Putamen (tissue), 1 donor: ENCODE measurements at places on chromosomes 7 and 10.

DNA sequence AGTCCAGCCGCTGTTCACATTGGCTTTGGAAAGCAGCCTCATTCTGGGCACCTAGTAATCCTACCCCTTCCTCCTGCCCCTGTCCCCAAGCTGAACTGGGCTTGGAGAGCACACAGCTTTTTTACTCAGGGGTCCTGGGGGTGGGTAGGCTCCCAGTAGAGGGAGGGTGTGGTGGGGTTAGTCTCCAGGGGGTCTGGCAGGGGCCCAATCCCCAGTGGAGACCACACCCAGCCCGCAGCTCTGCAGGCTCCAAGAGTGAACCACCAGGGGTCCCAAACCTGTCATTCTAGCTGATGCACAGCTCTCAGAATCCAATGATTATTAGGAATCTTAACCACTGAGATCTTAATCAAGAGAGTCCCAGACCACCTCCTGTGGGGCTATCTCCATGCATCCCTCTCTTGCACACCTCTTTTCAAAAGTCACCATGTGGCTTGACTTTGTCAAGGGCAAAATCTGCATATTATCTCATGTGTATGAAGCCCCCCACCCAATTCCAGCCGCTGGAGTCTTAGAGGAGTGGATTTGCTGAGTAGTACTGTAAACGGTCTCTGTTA, 2.7 kb downstream of the HOXA11 start:
- DNase-seq, result no peak

DNA sequence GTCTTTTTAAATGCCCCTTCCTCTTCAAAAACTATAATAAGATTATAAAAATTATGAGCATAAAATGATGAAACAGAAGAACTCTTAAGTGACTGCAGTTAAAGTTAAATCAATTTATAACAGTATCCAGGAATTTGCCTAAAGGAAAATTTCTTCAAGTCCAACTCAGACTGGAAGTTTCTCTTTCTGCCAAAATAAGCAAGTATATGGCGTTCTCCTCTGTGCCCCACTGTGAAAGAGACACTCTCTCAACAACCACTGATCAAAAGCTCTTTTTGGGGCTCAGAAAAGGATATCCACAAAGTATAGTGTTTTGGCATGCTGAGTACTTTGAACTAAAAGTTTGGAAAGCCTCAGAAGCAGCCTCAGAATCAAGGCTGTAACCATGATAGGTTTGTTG, 139.9 kb downstream of the SKIDA1 start:
- no peak for DNase-seq

GRCh38 chr10:49616421-49617101, 2.7 kb downstream of the CHAT start:
- no peak for DNase-seq

GRCh38 chr7:91827169-91827568, 53.3 kb downstream of the MTERF1 start:
- no peak for DNase-seq

- DNase-seq, result no peak
These were observed at the start of gene COL1A2 for GRCh38 chr7:94394437-94395140. Gene COL1A2, plus strand, starts transcription at chr7:94394895. Its CDS starts 137 bp downstream, at chr7:94395032.

DNA sequence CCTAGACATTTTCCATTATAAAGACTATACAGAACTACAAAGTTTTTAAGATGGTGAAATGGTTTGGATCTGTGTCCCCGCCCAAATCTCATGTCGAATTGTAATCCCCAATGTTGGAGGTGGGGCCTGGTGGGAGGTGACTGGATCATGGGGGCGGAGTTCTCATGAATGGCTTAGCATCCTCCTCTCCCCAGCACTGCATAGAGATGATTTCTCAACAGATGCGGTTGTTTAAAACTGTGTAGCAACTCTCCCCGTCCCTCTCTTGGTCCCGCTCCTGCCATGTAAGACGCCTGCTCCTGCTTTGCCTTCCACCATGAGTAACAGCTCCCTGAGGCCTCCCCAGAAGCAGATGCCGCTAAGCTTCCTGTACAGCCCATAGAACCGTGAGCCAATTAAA, 1.6 kb downstream of the FAM133B start:
- DNase-seq, result no peak

DNA sequence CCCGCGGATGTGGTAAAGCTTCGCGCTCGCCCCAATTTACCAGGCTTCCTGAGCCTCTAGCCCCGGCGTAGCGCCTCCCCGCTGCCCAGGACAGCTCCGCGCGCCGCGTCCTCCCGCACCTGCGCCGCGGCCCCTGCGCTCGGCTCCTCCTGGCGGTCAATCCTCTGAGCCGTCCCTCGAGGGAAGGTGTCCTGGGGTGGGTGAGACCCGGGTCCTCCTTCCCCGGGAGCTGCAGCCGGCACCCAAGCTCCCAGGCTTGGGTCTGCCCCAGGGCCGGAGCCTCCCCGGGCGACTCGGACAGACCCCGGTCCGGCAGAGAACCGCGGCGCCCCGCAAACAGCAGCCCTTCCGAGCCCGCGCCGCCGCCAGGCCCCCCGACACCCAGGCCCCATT, 512 bp downstream of the OSBPL3 start:
- DNase-seq, result no peak

DNA sequence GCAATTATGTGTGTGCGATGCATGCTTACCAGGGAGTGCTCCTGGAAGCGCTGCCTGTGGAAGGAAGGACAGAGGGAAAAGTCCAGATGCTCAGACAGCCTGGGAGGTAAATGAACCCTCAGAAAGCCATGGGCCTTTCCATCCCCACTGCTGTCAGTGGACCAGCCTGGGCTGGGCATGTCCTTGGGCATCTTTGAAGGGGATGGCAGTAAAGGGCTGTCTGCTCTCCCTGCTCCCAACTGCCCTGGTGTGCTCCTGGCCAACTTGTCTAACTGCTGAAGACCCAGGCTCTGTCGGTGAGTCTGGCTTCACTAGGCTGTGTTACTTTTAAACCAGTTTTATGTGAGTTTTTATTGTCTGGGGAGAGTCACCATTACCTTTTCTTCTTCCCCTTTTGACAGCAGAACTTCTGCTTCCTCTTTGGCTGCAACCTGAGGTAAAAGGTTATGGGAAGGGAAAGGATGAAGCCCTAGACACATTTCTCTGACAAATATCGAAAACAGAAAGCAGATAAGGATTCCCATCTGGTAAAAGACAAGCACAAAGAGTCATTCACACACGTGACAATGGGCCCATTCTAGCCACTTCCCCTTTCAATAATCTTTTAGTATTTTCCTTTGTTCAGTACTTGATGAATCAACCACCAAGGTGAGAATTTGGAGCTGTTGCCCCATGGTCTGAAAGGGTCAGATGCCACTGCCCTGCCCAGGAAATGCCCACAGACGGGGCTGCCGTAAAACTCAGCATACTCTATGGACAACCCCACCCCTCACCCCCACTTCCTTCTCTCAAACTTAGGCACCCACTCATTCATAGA, 27.6 kb upstream of the PIK3AP1 start:
- no peak for DNase-seq

DNA sequence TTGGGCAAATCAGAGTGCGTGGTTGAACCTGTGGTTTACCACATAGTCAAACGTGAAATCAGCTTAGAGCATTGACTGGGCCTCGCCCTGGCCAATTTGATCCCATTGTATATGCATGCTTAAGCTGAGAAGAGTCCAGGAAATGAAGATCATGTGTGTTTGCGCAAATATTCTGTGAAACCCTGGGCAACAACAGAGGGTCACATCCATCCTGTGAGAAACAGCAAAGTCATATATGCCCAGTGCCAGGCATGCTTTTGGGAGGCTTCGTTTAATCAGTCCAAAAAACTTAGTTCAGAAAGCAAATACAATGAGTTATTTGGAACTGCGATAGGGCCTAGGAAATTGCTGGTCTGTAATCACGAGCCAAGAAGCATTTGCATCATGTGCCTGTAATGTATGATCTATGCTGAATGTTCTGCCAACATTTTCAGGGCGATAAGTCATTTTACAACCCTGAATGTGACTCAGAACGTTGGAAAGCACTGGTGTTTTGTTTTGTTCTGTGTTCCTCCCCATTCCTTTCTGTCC, 412.1 kb upstream of the CELF2 start:
- DNase-seq, result no peak

DNA sequence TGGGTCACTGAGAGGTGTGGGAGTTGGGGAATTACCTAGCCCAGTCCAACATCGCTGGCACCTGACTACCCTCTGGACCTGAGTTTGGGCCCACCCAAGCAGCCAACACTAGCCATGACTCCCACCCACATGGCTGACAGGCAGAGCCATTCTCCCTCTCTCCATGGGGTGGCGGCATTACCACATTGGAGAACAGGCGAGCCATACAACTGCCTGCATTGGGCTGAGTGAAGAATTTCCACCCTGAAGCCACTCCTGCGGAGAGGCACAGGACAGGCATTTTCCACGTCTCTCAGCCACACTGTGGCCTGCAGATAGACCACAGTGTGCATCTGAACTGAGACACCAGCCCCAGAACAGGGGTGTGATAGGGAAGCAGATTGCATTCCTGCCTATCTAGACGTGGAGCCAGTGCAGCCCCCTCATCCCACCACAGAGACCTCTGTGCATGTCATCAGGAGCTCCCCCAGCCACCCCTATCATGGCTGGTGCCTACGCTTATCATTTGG, 58.2 kb upstream of the ANTXRL start:
- DNase-seq, result peak; percentile 60

DNA sequence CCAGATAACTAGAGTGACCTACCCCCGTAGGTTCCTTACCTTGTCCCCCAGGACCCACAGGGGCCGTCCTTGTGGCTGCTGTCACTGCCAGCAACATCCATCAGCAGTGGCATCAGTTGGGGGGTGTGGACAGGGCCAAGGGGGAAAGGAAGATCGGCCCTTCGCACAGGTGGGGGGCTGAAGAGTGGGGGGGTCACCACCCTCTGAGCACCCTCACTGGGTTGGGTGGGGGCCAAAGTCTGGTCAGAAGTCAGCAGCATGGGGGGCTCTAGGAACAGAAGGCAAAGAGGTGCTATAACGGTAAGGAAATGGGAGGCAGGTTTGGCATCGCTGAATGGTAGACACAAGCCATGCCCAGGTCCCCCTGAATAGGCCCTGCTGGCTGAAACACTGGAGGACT, 4.6 kb downstream of the NOBOX start:
- DNase-seq, result no peak

DNA sequence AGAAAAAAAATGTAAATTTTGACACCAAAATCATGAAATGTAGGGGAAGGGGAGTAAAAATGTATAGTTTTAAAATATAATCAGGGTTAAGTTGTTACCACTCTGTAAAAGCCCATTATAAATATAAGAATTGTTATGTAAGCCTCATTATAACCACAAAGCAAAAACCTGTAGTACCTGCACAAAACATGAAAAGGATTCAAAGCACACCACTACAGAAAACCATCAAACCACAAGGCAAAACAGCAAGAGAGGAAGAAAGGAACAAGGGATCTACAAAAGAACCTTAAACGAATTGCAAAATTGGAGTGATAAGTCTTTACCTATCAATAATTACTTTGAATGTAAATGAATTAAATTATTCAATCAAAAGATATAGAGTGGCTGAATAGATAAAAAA, 41.0 kb upstream of the CDK6 start:
- no peak for DNase-seq

- no peak for DNase-seq
These were observed 2.3 kb downstream of the PPIA start for GRCh38 chr7:44798649-44799305.

- no peak for DNase-seq
These were observed 44.7 kb upstream of the MTURN start for GRCh38 chr7:30090111-30090510.

GRCh38 chr10:117087521-117087920, 50.5 kb downstream of the VAX1 start:
- no peak for DNase-seq

DNA sequence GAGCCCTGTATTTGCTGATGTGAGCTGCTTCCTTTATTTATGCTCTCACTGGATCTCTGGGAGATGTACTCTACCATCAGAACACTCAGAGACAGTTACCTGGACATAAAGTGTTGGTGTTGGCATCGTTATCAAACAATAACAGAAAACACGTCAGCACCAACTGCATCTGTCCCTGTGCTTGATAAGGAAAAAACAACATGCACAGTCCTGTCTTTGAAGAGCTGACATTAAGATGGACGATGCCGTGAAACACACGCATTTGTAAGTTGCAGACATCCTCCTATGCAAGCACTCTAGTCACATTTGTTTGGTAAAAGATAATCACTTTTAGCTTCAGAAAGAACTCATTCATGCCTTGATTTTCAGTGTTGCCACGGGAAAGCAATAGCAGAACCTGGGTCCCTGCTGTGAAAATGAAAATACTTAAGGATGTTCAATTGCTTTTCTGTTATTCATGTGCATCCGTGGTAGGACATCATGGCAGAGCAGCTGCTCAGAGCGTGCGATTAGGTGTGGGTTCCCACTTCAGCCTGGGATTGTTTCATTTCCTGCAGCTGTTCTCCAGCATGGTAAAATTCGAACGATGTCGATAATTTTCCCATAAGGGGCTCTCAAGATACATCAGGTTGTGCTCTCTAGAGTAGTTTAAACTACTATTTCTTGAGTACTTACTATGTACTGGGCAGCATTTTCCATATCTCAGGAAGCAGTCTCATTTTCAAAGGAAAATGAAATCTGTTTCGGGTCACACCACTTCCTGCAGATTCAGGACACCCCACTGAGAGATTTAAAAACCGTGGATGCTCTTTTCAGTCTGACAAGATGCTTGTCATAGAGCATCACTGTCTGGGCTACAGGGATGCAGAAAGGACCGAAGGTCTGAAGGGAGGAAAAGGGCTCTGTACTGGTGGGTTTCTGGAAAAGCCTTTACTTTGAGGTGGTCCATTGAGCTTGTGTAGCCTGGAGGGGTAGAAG, 248.7 kb downstream of the CAMK1D start:
- no peak for DNase-seq

GRCh38 chr7:3266240-3266639, 34.8 kb upstream of the SDK1 start:
- DNase-seq, result no peak

DNA sequence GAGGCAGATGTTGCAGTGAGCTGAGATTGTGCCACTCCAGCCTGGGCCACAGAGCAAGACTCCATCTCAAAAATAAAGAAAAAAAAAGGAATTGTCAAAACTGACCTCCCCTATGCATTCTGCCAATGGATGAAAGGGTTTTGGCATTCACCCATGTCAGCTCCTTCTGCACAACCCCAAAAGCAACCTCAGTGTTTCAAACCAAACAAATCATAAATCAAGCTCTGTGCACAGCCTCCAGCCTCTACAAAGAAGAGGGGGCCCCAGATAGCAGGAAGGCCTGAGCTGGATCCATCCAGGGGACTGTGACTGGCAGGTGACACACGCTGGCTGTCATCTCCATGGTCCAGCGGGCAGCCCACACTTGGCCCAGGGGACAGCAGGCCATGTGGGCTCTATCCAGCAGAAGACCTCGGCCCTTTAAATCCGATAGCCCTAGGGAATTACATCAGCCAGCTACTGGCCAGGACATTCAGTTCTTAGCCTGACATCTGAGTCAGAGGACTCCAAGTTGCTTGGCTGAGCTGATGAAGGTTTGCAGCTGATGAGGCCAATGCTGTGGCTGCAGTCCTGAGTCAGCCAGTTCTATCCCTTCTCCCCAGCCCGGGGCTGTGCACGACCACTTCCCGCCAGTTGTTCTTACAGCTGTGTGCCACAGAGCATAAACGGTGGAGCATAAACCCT, 52.0 kb upstream of the FIGNL1 start:
- DNase-seq, result no peak

DNA sequence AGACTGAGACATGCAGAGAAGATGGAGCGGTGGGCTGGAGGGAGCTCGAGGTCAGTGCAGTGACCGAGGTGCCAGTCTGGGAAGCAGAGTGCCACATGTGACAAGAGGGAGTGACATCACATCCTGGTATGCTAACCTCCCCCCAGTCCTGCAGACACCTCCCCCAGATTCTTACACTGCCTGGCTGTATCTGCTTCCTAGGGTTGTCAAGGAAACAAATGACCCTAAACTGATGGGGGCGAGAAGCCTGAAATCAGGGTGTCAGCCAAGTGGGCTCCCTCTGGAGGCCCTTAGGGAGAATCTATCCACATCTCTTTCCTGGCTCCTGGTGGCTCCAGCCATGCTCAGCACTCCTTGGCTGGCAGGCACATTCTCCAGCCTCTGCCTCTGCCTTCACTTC, 316.1 kb upstream of the ZMIZ1 start:
- no peak for DNase-seq
